ENCODE measurements at places on chromosomes 16 and 17. TPM values are rescaled to one million over a fixed set of nuclear protein-coding genes. Genes with fewer than 3 reads are reported as not detected.

Gene PIRT
- not detected for total RNA-seq

Gene RNF222
- total RNA-seq: under 0.01 TPM

Gene RAB37
- not detected for total RNA-seq

Gene SKAP1
- not detected for total RNA-seq

Gene KRTAP4-6
- total RNA-seq: not detected

Gene CHST5
- total RNA-seq: 0.21 TPM

Gene DNAAF8
- 0.71 TPM for total RNA-seq

Gene COX6A2
- total RNA-seq: not detected

Gene SLC5A10
- total RNA-seq: not detected

Gene CCDC40
- 2.7 TPM for total RNA-seq

Gene KIF2B
- total RNA-seq: not detected

Gene RPAIN
- total RNA-seq: 23.3 TPM

Gene C17orf107
- 4.0 TPM for total RNA-seq

Gene CA7
- total RNA-seq: not detected

Gene ASPHD1
- total RNA-seq: 1.5 TPM

Gene TMEM132E
- total RNA-seq: not detected

Gene OR1F1
- 0.35 TPM for total RNA-seq

Gene INCA1
- 0.33 TPM for total RNA-seq

Gene KRT15
- 569 TPM for total RNA-seq
